SK-N-DZ (cell line): ENCODE measurements at places on chromosomes 16 and 17.

DNA sequence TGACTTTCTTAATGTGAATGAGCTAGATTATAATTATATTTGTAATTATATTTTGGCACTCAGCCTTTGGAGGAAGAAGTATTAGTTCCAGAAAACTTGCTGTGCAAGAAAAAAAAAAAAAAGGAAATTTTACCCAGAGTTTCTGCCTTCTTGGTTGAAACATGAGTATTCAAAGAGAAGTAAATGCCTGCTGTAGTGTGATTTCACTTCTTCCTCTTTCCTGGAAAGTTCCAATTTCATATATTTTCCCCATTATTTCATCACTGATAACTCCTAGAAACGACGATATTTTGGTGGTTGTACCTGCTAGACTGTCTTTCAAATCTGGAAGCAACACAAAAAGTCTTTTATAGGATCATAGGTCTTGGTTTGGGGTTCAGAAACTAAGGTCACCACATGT lies 20.4 kb upstream of the MPHOSPH6 start:
- DNase-seq: no peak

- no peak for DNase-seq
Measured at GRCh38 chr16:77569406-77569805, 134.6 kb upstream of the ADAMTS18 start.

DNA sequence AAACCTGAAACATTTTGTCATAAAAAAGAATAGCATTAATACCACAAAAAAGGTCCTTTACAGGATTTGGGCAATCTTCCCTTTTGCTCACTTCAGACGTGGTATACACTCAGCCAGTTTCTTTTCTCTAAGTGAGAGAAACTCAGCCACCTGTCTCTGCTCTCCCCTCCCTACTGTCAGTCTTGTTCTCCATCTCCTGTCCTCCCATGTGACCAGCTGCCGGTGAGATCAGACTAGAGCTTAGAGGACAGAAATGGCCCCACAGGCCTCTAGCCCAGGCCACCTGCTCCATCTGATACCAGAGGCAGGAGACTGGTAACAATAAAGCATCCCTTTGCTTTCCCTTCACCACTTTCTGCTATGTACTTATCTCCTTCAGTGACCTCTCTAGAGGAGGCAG lies 34.9 kb downstream of the CMC2 start:
- peak; percentile 26 for DNase-seq

GRCh38 chr16:15418206-15418605 lies 16.2 kb upstream of the BMERB1 start:
- peak; percentile 40 for DNase-seq

DNA sequence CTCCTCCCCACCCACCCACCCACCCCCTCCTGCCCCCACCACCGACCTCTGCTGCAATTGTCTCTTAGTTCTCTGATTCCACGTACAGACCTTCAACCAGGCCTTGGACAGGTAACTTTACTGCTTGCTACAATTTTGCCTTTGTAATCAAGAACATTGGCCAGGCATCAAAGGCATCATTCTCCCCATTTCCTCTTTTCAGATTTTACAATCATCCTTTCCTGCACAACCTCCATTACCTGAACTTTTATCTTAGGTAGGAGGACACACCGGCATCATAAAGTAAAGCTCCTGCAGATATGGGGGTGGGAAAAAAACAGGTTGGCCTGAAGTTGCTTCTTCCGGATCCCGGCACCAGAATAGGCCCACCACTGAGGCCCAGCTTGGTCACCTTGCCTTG lies 25.7 kb upstream of the SUPT4H1 start:
- DNase-seq: no peak

DNA sequence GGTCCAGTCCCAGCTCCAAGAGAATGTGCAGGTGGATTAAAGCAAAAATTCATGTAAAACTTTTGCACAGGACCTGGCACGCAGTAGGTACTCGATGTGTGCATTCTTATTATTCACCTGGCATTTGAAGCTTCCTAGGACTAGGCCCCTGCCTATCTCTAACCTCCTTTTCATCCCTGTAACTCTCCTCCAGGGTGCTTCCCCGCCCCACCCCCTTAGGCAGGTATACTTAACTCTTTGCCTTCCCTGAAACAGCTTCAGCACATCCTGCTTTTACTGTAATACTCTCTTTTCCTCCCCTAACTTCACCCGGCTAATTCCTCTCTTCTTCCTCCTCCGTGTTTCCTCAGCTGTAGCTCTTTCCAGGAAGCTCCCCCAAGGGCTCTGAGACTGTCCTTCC lies 54.8 kb downstream of the CDK5R1 start:
- no peak for DNase-seq

DNA sequence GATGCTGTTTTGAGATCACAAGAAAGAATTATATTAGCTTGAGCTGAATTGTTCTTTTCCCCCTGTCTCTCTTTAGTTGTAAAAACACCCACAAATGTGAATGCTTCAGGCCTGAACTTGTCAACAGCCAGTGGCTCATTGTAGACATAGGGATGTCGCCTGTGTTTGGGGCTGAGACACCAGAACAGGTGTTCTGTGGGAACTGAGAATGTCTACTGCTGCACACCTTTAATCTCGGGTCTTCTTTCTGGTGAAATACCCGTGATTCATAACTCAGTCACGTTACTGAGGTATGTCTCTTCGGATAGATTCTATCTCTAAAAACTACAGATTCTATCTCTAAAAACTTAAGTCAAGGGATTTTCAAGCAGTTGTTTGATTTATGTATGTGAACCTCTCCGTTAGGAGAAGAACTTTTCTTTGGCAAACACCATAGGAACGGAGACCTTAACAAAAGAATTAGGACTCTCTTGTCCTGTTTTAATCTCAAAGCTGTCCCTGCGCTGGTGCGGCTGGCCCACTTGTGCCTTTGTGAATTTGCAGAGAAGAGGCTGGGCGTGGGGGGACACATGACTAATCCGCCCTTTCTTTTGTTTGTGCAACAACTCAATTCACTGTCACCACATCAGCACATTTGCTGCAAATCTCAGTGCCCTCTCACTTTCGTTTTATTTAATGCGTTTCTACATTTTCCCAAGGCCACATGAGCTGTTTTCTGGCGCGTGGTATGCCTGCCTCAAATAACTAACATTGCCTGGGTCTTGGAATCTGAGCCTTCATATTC lies 643.0 kb downstream of the MAF start:
- DNase-seq: no peak

DNA sequence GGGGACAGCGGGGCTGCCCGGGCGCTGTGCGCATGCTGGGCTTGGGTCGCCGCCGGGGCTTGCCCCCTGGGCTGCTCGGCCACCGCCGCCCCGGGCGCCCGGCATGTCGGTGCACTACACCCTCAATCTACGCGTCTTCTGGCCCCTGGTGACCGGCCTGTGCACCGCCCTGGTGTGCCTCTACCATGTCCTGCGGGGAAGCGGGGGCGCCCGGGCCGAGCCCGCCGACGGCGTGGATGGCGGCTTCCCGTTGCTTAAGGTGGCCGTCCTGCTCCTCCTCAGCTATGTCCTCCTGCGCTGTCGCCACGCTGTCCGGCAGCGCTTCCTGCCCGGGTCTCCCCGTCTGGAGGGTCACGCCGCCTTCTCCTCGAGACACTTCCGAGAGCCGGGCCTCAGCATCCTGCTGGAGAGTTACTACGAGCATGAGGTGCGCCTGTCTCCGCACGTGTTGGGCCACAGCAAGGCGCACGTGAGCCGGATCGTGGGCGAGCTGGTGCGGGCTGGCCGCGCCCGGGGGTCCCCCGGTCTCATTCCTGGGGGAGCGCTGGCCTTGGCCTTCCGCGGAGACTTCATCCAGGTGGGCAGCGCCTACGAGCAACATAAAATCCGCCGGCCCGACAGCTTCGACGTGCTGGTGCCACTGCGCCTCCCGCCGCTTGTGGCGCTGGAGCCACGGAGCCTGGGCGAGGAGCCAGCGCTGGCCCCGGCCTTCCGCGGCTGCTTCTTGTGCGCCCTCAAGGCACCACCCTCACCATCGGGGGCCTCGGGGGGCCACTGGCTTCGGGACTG lies 789 bp downstream of the ITPRIPL2 start:
- no peak for DNase-seq

GRCh38 chr16:4461250-4462085 lies 13.0 kb downstream of the NMRAL1 start:
- no peak for DNase-seq

DNA sequence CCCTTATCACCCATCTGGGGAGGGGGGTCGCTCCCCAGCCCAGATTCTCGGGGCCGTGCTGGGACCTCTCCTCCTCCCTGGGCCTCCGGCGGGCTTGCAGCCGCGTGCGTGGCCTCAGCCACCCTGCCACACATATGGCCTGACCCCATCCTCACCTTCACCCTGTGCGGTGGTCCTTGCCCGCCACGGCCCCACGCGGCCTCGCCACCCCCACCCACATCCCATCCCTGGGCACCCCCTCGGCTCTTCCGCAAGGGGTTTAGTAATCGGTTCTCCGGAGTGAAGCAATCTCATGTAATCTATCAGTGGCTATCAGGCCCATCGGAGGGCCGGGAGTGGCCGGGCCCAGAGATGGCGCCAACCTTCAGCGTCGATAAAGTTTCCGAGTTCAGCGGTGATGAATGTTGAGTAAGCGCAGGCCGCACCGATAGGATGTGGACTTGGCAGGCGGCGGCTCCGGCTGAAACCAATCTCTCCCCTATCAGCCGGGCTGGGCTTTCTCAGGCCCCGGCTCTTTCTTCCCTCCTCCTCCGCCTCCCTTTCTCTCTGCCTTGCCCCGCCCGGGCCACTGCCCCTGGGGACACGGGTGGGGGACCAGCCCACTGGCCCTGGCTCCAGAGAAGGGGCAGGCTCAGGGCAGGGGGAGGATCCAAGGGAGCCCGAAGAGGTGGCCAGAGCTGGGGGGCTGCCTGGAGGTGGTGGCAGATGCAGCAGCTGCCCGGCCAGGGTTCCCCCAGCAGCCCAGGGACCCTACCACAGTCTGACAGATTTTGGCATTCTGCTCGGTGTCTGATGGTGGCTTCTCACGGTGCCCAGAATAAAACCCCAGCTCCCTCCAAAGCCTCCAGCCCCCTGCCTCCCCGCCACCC lies 20.8 kb downstream of the ZFPM1 start:
- DNase-seq: peak; percentile 70

DNA sequence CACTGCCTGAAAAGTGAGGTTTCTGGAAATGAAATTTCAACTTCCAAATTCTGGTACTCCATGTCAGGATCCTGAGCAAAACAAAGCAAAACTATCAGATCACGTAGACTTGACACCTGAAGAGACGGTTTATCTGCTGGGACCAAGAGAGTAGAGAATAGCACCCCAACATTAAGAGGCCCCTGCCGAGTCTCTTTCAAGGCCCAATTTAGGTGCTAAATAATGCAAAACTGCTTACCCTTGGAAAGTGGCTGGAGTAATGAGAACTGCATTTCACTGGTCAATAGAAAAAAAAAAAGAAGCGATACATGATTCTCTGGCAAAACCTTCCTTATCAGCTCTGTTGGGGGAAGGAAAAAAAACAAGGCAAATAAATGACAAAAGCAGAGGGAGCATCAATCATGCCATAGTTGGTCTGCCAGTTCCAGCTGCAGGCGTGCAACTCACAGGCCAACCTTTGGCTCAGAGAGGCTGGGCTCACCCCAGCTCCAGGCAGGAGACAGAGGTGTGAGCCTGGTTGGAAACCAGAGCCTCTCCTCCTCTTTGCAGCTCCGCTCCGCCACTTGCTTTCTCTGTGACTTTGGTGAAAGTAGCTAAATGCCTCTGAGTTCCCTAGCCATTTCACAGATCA lies 595.2 kb downstream of the TOX3 start:
- DNase-seq: peak; percentile 63

- no peak for DNase-seq
Measured at GRCh38 chr16:88523309-88524161, 46.7 kb upstream of the ZC3H18 start.

DNA sequence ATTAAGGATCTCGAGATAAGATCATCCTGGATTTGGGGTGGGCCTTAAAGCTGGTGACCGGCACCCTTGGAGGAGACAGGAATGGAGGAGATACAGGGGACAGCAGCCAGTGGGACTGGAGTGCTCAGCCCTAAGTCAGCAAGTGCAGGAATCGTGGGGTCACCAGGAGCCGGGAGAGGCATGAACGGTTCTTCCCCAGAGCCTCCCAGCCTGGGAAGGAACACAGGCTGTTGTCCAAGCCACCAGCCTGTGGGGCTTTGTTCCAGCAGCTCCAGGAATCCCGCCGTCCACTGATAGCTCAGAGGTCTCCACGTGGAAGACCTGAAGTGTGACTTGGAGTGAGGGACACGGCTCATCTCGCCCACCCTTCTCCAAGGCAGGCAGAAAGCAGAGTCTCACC lies 2.5 kb upstream of the WDR45B start:
- no peak for DNase-seq

DNA sequence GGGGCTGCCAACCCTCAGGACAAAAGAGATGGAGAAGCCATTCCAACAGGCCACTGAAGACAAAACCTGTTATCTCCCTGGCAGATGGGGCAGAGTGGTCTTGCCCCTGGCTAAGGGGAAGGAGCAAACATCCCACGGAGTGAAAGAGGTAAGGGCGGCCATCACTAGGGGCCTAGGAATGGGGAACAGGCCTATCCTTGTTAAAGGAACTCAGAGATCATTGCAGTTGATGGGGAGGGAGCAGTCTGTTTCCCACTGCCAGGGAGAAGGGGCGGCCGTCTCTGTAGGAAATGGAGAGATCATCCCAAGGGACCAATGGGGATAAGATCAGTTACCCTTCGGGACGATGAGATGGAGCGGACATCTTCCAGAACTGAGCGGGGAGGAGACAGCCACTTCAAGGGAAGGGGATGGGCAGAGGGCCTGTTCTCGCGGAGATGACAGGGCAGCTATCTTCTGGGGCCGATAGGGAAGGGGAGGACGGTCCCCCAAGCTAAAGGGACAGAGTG lies 581 bp upstream of the TMEM208 start:
- no peak for DNase-seq

DNA sequence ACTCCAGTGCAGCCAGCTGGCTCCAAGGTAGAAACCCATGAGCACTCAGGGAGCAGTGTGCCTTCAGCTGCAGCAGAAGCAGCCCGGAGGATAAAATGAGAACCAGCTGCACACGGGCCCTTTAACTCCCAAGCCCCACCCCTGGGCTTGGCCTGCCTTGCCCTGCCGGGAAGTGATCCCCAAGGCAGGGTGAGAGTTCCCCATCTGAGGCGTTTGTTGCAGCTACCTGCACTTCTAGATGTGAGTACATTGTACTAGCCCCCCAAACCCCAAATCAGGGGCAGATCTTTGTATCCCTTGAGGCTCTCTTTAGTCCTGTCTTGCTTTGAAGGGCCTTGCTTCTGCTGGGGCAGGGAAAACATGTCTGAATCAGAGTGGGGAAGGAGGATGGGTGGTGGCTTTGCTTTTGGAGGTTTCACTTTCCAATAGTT lies at the start of gene MVP:
MVP (plus strand) TSS at position 192 of the 431 bp plus-strand sequence. CDS start 10,088 bp downstream, outside the sequence.
- no peak for DNase-seq

DNA sequence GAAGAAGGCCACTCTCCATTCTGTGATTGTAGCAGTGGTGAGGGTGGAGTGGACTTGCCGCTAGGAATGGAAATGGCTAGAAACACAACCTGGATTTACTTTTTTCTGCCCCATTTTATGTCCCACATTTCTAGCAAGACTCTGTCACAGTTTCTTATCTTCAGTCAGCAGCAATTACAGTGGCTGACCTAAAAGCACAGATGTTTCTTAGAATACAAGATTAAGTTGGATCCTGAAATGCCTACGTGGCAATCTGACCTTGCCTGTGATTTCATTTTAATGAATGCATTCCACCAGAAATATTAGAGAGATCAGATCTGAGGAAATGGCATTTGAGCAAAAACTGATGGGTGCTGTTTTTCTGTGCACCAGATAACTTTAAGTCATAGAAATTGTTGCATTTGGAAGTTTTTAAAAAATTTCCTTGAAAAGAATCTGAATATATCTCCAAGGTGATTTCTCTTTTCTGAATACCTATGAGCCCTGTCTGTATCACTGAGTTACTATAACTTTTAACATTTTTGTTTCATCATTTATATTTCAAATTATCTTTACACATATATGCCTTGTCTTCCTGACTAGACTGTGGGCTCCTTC lies 5.4 kb downstream of the HEATR3 start:
- no peak for DNase-seq
